ENCODE measurements at places on chromosomes 6 and 20.

GRCh38 chr20:31861385-31862156 lies 8.8 kb downstream of the DUSP15 start:
- no peak for DNase-seq

- DNase-seq, result no peak
Measured at GRCh38 chr6:90977513-90977912, 390.6 kb upstream of the MAP3K7 start.

DNA sequence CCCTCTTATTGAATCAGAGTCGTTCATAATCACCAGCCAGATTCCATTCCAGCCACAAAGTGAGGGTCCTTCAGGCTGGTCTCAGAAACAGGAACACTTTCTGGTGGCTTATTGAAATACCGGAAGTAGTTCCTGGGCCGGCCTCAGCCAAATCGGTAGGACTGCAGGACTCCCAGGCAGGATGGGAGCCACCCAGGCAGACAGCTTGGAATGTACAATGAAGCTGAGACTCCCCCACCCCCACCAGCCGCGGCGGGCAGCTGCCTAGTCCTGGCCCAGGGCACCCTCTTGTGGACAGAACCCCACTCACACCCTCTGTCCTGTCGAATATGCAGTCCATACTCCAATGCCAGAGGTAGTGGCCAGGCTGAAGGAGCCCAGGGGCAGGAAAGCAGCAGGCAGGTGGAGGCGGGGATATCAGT lies 43.8 kb downstream of the MDFI start:
- DNase-seq, result peak; percentile 74

- no peak for DNase-seq
Measured at GRCh38 chr6:39196673-39197091, 32.6 kb downstream of the KCNK5 start.

GRCh38 chr6:29589423-29590048 lies 4.6 kb downstream of the OR2H2 start:
- no peak for DNase-seq

DNA sequence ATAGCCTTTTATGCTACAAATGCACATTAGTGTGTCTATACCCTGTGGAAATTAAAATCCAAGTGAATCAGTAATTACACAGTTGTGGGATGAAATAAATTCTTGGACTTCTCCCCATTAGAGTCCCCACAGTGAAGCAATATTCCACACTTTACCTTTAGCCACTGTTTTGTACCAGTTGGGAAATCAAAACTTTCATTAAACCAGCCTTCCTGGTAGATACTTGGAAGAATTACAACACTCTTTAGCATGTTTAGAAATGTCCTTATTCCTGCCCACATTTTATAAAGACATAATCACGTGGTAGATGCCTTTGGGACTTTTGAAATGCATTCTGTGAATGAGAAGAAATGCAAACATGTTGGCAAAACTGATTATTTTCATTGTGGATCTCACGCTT lies 49.0 kb upstream of the ANKEF1 start:
- no peak for DNase-seq

GRCh38 chr20:1898482-1899240 lies 3.5 kb downstream of the SIRPA start:
- DNase-seq, result no peak

GRCh38 chr6:1372690-1373089 lies 16.7 kb upstream of the FOXF2 start:
- DNase-seq, result no peak

DNA sequence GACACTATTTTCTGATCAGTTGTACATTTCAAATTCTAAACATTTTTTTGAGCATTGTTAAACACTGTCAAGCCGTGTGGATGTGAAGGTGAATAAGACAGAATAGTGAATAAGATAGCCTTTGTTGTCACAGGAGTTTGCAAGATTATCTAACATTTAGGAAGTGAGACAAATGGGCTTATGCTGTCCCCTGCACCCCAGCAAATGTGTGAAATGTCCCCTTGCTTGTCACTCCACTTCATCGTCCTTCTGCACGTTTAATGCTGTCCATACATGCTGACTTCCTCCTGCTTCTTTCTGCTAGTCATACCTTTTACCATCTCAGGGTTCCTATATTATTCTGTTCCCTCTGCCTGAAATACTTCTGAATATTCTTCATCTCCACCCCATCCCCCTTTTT lies 62.6 kb downstream of the CBFA2T2 start:
- DNase-seq, result no peak

DNA sequence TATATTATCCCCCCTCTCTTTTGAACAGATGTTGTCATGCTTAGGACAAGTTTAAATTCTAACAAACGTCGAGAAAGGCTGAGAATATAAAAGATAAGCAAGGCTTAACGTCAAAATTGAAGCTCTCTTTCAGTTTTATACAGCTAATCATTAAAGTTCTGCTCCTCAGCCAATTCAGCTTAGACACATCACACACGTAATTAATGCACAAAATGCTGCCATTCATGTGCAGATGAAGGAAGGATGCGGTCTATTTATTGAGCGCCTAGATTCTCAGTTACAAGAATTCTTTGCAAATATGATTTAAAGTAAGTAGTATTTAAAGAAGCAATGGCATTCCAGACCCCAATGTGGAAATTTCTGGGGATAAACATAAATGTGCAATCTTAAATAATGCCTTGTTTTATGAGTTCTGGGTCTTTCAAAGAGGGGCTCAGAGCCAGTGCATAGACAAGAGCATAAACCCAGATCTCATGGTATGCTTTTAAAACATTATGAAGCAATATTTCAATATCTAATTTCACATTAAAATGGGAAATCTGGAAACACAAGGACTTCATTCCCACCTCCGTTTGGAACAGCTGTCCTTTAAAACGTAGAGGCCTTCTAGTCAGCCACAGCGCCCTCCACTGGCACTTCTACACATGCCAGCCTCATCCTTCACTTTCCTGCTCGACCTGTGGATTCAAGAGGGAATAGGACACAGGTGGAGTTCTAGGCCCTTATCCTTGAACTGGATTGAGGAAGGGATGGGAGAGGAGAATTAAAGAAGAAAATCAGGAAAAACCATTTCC lies 85.8 kb downstream of the LYRM4 start:
- no peak for DNase-seq

GRCh38 chr6:70124882-70125545 lies 177.9 kb downstream of the COL9A1 start:
- no peak for DNase-seq

GRCh38 chr6:126033696-126034095 lies 47.4 kb downstream of the TRMT11 start:
- no peak for DNase-seq

DNA sequence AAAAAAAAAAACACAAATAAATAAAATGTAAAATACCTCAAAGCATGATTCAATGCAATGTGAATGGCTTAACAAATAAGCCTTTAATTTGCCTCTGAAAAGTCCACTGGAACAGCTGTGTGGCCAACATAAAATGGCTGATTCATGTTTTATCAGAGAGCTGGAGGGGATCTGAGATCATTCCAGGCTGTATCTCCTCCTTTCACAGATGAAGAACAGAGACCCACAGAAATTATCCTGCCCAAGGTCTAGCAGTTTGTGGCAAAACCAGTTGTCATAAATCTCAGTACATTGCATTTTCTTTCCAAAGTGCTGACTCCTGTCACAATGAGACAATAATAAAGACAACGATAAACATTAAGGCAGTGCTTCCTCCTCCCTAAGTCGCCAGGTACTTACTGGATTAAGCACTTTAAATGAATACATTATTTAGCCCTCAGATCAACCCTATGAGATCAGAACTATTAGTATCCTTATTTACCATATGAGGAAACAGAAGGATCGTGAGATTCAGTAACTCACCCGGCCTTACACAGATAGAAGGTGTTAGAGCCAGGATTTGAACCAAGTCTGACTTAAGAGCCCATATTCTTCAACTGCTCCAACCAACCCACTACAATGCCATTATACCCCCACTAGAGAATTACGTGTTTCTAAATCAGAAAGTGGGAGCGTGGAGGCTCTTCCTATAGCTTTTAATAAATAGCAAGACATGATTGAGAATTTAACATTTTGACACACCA lies 118.3 kb downstream of the KIF13A start:
- no peak for DNase-seq

- DNase-seq, result no peak
Measured at GRCh38 chr6:159854959-159855358, 35.8 kb upstream of the MAS1 start.

- DNase-seq, result no peak
Measured at GRCh38 chr6:1390133-1390945, 963 bp downstream of the FOXF2 start.

DNA sequence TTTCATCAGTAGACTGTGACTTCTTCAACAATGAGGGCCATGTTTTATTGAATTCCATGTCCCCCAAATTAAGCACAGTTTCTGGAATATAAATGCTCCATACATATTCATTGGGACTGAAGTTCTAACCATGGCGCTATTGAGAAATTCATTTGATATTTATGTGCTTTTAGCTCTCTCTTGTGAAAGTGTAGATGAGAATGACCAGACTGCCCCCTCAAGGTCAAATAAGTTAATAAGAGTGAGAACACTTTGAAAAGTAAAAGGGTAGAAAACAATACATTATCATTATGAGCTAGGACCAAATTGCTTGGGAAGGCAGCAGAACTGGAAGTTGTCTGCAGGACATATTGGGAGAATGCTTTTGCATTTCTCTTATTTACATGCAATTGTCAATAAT lies 597.9 kb downstream of the EPM2A start:
- DNase-seq, result no peak

- no peak for DNase-seq
Measured at GRCh38 chr6:39731565-39731964, 6.4 kb upstream of the KIF6 start.

DNA sequence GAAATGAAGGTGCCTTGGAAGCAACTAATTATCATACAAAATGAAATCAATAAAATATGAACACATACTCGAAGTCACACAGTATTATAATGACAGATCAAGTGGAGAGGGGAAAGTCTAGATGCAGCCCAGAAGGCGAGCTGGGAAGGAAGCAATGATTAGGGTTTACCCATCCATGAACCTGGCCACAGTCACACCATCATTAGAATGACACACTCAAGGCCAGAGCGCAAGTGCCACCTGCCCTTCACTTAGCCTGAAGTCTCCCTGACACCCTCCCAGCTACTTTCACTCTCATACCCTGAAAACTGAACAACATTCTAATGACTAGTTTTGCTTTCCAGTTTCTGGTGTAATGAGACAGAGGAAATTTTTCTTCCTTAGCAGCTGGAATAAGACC lies 302.8 kb upstream of the JARID2 start:
- DNase-seq, result no peak

DNA sequence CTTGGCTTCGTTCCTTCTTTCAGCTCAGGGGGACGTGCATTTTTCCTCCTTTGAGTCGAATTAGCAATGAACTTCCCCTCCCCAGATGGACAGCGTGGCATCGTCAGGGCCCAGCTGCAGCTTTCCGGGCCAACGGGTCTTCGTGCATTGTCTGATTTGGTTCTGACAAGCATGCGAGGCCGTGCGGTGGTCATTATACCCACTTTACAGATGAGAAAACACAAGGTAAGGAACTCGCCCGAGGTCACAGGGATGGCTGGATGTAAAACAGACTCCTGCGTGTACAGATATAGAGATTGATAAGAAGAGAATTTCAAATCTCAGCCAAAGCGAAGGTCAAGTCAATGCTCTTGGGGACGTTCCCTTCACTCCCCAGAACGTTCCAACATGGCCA lies 187.6 kb upstream of the SULF2 start:
- no peak for DNase-seq

- no peak for DNase-seq
Measured at GRCh38 chr6:119938752-119939151, 589.2 kb upstream of the MAN1A1 start.

GRCh38 chr20:31991339-31991705 lies 18.9 kb upstream of the CCM2L start:
- DNase-seq, result no peak

GRCh38 chr6:123803504-123804013 lies at the start of gene NKAIN2:
TSS of gene NKAIN2 (plus strand) at chr6:123803865.
- no peak for DNase-seq

DNA sequence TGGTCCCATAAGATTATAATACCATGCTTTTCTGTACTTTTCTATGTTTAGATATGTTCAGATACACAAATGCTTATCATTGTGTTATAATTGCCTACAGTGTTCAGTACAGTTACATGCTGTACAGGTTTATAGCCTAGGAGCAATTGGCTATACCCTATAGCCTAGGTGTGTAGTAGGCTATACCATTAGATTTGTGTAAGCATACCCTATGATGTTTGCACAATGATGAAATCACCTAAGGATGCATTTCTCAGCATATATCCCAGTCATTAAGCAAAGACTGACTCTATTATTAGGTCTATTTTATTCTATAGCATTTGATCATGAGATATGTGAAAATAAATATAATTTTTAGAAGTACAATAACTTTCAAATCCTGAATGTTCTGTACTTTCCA lies 36.6 kb downstream of the HCRTR2 start:
- no peak for DNase-seq

DNA sequence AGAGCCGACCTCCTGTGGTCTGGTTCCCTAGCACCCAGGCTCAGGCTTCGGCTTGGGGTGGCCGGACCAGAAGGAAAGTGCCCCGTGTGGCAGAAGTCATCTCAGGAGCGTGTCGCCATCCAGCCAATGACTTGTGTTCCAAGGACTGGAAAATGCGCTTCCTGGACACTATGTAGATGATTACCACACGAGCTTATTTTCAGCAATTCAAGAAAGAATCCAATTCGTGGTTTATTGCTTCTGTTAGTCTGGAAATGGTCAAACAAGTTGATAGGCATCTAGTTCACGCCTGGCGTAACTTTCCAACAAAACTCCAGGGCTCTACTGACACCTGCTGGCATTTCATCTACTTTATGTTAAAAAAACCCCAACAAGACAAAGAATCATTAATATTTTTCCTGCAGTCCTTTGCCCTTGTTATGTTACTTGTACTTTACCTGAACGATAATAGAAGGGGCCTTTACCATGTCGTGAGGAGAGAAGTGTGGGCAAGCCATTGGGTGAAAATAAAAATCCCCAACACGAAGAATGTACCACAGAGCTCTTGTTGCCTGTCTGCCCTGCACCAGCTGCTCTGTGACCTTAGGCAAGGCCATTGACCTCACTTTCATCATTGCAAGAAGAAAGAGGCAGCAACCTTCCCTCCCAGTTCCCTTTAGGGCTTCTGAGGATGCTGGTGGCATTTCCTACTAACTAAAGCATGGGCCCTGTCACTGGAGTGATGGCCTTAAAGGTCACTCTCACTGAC lies 154.7 kb upstream of the LAMP5 start:
- DNase-seq, result no peak

GRCh38 chr20:51185277-51185676 lies 162.4 kb upstream of the KCNG1 start:
- DNase-seq, result no peak

- DNase-seq, result no peak
Measured at GRCh38 chr20:17845701-17846475, 122.7 kb downstream of the SNX5 start.

GRCh38 chr20:21047981-21048380 lies 58.2 kb downstream of the LINC00237 start:
- DNase-seq, result no peak

Data from thoracic aorta (tissue), 2 donors.